CD4-positive, alpha-beta T cell treated with Interferon alpha-2 for 1 hour (primary cell): ENCODE measurements at places on chromosomes 1 and 21.

DNA sequence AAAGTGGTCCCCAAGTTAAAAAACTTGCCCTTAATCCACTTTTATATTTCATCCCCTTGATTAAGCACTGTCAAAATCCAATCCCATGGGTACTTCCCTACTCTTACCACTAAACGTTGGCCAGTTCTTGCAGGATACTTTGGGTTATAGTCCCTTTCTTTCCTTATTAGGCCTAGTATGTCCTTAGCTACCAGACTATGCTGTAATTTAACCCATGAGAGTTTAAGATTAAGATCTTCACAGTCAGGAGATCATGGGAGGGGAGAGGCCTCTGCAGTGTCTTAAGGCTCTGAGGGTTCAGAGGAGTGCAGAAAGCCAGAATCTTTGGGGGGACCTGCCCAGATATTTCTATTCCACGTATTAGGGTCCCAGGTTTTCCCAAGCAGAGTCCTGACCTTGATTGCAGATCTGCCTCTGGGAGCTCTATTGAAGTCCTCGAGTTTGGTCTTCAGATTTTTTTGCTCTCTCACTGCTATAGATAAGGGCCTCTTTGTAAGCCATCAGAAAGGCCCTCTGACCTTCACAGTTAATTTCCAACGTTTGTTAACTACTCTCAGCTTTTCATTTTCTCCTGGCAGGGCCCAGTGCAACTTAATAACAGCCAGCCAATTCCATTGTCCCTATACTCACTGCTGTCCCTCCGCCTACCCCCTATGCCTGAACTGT, 9.0 kb upstream of the CGN start:
- no peak for DNase-seq

DNA sequence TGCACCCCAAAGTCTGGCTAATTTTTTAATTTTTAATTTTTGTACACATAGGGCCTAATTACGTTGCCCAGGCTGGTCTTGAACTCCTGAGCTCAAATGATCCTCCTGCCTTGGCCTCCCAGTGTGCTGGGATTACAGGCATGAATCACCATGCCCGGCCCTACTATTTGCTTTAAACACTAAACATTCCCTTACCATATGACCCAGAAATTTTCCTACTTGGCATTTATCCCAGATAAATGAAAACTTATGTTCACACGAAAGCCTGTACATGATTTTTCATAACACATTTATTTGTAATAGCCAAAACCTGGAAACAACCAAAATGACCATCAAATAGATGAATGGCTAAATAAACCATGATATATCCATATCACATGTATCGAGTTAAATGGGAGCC, 35.8 kb downstream of the NDUFS5 start:
- DNase-seq: no peak

DNA sequence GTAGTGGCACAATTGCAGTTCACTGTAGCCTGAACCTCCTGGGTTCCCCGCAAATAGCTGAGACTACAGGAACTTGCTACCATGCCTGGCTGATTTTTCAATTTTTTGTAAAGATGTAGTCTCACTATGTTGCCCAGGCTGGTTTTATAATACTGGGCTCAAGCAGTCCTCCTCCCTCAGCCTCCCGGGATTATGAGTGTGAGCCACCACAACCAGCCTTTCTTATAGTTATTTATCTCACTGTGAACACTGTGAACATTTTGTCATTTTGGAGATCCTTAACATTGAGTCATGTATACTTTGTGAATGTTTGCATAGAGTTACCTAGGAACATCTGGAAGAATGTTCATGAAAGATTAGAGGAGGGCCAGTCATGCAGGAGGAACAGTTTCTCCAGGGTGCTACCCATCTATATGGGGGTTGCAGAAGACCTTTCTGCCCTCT, 127.1 kb upstream of the CACYBP start:
- no peak for DNase-seq

- DNase-seq: no peak
These were observed 53.3 kb downstream of the OLFML3 start for GRCh38 chr1:114032271-114033215.

DNA sequence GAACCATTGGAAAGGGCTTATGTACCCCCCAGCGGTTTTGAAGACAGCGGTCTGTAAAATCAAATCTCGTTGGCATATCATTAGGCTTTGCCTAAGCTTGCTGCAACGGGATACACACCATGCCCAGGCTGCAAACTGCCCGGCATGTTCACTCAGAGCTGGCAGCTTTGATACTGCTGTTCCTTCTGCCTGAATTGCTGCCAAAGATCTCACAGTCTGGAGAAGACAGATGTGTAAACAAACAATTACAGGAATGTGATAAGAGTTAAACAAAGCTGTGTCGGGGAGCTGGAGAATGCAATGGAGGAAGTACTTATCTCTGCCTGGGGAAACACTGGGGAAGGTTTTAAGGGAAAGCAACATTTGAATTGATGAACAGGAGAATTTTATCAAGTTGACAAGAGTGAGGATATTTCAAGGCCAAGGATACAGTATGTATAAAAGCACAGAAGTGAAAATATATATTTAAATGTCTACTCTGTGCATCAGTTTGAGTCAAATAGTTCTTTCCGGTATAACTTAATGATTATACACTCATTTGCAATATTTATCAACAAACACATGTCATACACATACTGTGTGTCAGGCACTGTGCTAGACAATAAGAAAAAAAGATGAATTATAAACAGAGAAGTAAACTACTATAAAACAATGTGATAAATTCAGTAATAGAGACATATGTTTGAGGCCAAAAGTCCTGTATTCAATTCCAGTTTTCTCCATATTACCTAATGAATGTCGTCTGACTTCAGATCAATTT, 29.9 kb downstream of the CHML start:
- no peak for DNase-seq

GRCh38 chr1:87224201-87224600, 104.5 kb upstream of the LMO4 start:
- no peak for DNase-seq

- DNase-seq: no peak
These were observed 82.2 kb upstream of the SLFNL1 start for GRCh38 chr1:41103766-41104165.

DNA sequence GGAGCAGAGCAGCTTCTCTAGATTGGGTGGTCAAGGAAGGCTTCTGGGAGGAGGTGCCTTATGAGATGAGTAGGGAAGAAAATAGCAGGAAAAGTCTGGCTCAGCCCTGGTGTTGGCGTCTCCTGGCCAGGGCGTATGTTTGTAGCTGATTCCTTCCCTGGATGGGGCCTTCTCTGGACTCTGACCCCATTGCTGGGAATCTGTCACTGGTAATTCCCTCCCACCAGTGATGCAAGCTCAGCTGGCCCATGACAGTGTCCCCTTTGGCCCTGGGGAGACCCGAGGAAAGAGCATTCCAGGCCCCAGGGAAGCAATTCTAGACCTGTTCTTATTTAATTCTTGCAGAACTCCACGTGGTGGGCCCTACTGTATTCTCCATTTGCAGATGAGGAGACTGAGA, 20.7 kb downstream of the IGSF21 start:
- no peak for DNase-seq

GRCh38 chr1:113007706-113008364, 51.8 kb upstream of the SLC16A1 start:
- no peak for DNase-seq

DNA sequence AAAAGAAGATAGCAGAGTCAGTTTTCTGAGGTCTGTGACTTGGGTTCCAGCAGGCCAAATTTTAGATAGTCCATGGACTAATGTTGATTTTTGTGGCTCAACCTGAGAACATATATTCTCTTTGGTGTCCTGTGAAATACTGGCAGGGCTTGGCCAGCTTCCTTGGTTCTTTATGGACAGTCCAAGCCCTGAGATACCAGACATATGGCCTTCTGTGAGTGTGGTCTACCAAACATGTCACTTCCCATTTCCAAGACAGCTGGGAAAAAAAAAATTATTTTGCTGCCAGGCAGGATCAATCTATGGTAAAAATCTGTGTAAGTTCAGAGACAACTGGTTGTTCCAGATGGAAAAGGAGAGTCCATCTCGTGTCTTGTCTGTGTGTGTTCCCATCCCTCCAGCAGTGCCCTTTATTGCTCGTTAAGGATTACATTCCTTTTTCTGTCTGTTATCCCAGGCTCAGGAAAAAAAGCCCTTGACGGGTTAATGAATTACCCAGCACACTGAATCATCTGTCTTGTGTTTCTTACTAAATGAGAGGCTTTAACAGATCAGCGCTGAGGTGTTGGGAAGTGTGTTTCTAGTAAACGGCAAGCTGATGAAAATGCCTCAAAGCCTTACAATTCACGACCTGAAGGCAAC, 33.4 kb upstream of the XPR1 start:
- DNase-seq: no peak

DNA sequence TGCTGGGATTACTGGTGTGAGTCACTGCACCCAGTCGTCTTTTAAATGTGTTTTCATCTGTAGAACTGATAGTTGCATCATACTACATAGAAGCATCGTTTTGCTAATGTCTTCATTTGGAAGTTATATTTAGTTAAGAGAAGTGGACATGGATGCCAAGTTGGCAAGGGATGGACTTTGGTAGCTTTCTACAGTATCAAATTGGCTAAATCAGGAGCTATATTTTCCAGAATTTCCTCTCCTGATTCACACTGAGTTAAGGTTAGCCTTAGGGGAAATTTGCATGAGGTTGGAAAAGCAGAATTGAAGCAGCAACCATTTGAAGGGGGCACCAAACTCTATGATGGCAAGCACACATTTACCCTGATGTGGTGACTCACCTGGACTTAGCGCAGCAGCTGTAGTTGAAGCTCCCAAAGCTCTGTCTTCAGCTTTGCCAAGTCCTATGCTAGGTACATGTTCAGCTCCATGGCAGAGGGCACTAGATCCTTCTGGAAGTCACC, 43.9 kb downstream of the DUSP10 start:
- DNase-seq: no peak

GRCh38 chr1:22536506-22536905, 26.8 kb upstream of the EPHA8 start:
- DNase-seq: no peak

DNA sequence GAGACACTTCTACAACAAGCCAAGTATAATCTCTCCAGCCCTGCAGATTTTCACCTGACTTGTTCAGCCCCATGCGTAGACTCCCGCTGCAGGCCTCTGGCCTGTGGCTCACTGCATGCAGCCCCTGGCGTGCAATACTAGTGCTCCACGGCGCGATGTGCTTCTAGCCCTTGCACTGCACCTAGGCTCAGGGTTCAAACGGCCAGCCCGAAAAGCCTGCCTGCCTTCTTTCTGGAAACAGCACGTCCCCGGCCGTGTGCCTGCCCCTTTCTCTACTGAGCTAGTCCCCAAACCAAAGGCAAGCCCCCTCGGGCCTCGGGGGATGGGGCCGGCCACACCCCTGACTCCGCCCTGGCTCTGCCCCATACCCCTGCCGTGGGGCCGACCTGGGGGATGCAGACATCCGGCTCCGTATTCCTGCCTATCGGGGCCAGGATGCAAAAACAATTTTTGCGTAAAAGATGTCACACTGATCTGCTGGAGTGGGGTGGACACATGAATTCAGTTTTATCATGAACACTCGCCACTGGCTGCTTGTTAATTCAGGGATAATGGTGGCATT, 26.3 kb upstream of the TRAPPC10 start:
- no peak for DNase-seq

GRCh38 chr1:73326663-73327062, 871.3 kb downstream of the LRRIQ3 start:
- DNase-seq: no peak

DNA sequence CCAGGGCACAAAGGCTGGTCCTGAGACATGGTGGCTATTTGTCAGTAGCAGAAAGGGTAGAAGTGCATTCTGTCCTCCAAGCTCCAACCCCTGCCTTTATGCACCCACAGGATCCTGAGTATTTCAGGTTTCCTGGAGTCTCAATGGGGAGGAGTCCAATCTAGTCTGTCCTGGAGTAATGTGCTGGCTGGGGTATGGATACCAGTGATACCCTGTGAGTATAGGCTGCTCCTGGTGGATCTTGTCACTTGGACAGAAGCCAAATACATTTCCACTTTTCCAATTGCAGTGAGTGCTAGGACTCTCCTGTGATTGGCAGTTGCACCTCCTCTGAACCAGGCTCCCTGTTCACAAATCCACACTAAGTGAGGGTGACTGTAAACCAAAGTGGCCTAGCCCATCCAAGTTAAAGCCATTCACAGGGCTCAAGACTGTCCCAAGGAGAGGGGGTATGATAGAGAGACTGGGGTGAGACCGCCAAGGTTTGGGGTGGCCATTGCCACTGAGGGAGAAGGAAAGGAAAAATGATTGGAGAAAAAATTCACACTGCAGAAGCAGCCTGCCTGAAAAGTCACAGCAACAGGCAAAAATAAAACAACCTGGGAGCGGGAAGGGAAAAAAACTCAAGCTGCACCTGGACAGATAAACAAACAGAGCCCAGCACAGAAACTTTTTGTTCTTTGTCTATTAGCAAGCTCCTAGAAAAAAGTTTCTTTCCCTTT, 163.4 kb upstream of the ETV3 start:
- DNase-seq: no peak

- DNase-seq: no peak
These were observed 318.1 kb downstream of the USP25 start for GRCh38 chr21:16047904-16048303.

- no peak for DNase-seq
These were observed 59.3 kb downstream of the NOS1AP start for GRCh38 chr1:162128693-162129356.

- no peak for DNase-seq
These were observed 394.2 kb downstream of the DUSP10 start for GRCh38 chr1:221347706-221348105.

- DNase-seq: no peak
These were observed 3.8 kb upstream of the OR2L5 start for GRCh38 chr1:248009681-248010080.

DNA sequence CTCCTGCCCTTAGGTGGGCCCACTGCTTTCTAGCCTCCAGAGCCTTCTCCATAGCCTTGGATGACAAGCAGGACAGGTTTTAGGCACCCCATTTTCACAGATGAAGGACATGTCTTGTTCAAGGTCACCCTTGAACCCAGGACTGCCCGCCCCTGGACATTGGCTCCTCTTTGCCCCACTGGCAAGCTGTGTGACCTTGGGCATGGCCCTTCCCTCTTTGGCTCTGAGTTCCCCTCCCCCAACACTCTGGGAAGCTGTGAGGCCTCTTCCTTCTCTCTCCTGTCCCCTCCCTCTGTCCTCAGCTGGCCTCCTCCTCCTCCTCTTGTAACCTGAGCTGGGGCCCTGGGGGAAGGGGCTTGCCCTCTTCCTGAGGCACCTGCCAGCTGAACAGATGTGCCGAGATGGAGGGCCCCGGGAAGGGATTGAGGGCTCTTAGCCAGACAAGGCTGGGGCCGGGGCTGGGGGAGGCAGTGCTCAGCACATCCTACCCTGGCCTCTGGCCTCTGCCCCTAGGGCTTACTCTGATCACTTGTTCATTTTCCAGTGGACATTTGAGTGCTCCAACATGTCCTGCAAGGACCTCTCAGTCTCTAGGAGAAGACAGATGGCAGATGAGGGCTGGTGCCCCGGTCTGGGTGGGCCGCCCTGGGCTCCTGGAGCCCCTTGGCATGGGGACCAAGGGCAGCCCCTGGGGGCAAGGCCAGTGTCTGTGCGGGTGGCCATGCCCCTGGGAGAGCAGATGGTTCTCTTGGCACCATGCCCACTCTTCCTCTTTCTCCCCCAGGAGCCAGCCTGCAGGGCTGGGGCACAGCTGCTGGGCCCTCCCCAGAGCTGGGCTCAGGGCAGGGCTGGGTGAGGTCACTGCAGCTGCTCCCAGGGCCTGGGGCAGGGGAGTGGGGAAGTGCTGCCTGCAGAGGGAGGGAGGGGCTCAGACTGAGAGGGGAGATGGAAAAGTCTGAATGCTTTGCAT, 10.7 kb downstream of the FOXO6 start:
- no peak for DNase-seq
